Activated CD8-positive, alpha-beta T cell treated with anti-CD3 and anti-CD28 coated beads, Interleukin-2, amount 10 ng/mL, durations not matched to agents 7 days and 5 days (primary cell): ENCODE measurements at places on chromosomes 2 and 18.

- DNase-seq: no peak
These were observed 122.6 kb upstream of the SPRED2 start for GRCh38 chr2:65554765-65555591.

DNA sequence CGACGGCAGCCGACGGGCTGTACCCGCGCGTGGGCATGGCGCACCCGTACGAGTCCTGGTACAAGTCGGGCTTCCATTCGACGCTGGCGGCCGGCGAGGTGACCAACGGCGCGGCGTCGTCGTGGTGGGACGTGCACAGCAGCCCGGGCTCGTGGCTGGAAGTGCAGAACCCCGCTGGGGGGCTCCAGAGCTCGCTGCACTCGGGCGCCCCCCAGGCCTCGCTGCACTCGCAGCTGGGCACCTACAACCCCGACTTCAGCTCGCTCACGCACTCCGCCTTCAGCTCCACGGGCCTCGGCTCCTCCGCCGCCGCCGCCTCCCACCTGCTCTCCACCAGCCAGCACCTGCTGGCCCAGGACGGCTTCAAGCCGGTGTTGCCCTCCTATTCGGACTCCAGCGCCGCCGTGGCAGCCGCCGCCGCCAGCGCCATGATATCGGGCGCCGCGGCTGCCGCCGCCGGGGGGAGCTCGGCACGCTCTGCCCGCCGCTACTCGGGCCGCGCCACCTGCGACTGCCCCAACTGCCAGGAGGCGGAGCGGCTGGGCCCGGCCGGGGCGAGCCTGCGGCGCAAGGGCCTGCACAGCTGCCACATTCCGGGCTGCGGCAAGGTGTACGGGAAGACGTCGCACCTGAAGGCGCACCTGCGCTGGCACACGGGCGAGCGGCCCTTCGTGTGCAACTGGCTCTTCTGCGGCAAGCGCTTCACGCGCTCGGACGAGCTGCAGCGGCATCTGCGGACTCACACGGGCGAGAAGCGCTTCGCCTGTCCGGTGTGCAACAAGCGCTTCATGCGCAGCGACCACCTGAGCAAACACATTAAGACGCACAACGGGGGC is 2.0 kb downstream of the SP9 start:
- no peak for DNase-seq

DNA sequence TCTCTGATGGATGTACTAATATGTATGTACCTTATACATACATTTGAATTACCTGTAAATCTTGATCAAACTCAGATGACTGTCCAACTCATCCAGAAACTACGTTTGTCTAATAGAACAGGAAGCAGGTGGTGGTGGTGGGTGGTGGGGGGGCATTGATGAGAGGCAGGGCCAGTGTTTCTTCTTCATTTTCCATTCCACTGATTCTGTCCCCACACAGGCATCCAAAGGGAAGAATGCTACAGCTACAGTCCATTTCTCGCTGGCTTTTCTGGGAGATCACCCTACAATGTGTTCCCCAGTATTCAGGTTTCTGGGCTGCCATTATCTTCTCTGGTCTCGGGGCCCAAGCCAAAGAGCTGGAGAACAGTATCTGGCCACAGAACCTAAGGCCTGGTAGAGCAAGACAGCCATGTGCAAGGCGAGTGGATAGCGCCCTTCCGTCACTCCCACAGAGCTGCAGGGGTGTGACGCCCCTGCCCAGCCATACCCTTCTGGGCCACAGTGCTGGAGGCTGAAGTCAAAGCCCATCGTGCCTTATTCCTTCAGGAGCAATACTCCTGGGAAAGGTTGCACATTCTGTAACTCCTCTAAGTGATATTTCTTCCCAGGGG is 54.5 kb downstream of the BCL11A start:
- DNase-seq: no peak

- no peak for DNase-seq
These were observed 18.9 kb upstream of the BIN1 start for GRCh38 chr2:127125821-127126220.

GRCh38 chr2:144512891-144513351 is 7.0 kb downstream of the ZEB2 start:
- DNase-seq: no peak

- DNase-seq: no peak
These were observed 141.3 kb upstream of the NOSTRIN start for GRCh38 chr2:168660870-168661862.

DNA sequence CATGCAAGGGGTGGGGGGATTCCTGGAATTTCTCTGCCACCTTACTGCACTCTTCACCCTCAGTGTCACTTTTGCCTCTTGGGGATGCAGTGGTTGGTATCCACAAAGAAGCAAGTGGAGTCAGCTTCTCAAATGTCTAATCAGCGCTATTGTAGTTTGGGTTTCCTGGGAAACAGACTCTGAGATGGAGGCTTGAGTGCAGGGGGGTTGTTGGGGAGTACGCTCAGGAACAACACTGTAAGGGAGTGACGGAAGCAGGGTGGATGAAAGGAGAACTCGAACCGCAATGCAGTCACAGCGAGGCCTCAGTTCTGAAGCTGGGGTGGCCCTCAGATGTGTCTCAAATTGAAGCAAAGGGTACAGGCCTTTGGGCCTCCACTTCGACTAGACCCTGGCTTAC is 73.6 kb upstream of the EPC2 start:
- DNase-seq: no peak

GRCh38 chr18:66143029-66143428 is 392.2 kb downstream of the CDH7 start:
- no peak for DNase-seq

GRCh38 chr2:29650631-29651097 is 270.7 kb downstream of the ALK start:
- DNase-seq: no peak

GRCh38 chr2:15733867-15734673 is 142.4 kb downstream of the DDX1 start:
- no peak for DNase-seq

DNA sequence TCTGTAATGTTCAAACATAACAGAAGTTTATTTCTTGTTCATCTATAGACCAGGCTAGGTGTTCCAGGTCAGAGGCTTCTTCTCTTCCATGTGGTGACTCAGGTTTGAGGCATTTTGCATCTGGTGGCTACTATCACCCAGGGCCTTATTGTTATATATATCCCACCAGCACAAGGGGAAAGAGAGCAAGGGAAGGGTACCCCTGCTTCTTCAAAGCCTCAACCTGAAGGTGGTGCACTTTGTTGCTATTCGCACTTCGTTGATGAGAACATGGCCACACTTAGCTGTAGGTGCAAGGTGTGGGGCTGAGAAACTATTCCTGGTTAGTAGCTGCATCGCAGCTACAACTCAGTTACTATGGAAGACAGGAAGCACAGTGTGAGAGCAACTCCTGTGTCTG is 27.4 kb upstream of the SLC3A1 start:
- DNase-seq: no peak

DNA sequence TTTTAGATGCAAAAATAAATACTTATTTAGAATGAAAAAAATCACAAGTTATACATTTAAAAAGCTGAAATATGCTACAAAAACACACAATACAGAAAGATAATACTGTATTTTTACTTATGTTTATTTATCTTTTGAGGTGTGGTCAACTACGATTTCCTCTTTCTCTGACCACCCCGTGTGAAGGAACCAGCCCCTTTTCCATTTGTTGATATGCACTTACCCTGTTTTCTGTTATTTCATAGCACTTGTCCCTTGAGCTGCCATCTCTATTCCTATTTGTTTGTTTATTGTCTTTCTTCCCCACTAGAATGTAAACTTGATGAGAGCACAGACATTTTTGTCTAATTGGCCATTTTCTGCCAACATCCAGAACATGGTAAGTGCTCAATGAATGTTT is 460.5 kb upstream of the TRIB2 start:
- no peak for DNase-seq

GRCh38 chr2:98480598-98480997 is 35.9 kb downstream of the INPP4A start:
- no peak for DNase-seq

DNA sequence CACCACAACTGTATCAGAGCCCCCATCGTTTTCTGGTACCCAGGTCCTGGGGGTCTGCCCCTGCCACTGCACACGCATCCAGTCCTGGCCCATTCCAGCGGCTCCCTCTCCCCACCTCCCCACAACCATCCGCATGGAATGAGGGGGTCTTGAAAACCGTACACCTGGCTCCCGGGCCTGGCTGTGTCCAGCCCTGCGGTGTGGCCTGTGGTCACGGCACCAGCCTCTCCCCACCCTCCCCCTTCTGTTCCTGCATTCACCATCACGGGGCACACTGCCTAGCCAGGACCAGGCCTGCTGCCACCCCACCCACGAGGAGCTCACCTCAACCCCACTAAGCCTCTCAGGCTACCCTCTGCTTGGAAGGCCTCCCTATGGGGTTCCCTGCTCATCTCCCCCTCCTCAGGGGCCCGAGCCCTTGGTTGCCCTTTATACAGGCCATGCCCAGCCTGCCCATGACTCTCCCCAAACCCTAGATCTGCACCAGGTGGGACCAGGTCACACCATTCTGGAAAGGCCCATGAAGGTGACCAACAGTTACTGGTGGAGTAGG is 11.4 kb downstream of the GPR35 start:
- no peak for DNase-seq

DNA sequence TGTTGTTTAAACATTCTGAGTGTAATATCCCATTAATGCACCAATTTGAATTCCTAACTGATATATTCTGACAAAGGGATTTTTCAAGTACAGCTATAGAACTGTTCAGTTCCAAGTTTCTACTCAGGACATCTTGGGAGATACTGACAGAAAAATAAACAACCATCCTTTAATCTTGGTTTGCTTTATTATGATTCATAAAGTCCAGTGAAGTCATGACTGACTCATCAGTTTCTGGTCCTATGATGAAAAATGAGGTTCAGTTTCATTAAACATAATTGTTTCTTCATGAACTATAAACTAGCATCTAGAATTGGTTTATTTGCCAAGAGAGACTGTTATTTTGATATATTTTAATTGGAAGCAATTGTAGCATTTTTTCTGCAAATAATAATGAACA is 896.2 kb downstream of the CCDC85A start:
- DNase-seq: no peak

DNA sequence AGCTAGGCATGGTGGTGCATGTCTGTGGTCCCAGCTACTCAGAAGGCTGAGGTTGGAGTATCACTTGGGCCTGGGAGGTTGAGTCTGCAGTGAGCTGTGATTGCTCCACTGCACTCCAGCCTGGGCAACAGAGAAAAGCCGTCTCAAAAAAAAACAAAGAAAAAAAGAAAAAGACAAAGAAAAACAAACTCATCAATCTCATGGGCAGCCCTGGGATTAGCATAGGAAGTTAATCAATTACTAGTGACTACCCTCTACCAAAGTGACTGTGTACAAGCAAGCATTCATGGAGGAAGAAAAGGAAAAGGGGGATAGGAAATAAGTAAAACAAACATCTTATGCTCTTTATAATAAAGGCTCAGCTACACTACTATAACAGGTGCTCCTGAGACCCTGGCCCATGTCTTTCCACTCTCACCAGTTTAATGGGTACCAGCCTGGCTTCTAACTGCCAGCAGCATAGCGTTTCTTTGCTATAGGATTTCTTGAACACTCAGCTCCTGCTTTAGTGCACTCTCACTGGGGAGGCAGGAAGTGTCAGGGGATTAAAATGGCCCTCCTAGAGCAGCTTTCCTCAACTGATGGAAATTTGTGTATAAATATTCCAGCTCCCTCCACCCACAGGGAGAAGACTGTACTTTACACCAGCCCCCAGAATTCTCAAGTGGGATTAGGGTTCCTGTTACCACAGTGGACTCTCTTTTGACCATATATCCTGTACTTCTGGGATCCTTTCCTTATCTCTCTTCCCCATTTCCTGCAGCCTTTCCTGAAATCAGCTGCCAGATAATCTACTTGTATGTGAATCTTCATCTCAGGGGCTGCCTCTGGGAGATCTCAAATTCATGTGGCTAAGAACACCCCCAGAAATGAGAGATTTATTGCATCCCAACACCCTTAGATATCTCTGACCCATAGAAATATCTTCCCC is 91.3 kb upstream of the GLS start:
- DNase-seq: no peak

GRCh38 chr2:28717339-28717758 is 34.3 kb upstream of the PPP1CB start:
- DNase-seq: no peak

- no peak for DNase-seq
These were observed 119.6 kb downstream of the QPCT start for GRCh38 chr2:37464067-37464466.

GRCh38 chr2:196742685-196743084 is 56.8 kb downstream of the GTF3C3 start:
- no peak for DNase-seq

GRCh38 chr2:71156573-71156972 is 26.1 kb downstream of the MPHOSPH10 start:
- DNase-seq: no peak

- DNase-seq: peak; percentile 23
These were observed 168.5 kb downstream of the SUCLG1 start for GRCh38 chr2:84290537-84290936.

GRCh38 chr18:69400253-69400975 is at the start of gene DOK6:
TSS of gene DOK6 (plus strand) at chr18:69400888.
- DNase-seq: no peak

GRCh38 chr18:69127873-69128500 is 272.7 kb upstream of the DOK6 start:
- no peak for DNase-seq

DNA sequence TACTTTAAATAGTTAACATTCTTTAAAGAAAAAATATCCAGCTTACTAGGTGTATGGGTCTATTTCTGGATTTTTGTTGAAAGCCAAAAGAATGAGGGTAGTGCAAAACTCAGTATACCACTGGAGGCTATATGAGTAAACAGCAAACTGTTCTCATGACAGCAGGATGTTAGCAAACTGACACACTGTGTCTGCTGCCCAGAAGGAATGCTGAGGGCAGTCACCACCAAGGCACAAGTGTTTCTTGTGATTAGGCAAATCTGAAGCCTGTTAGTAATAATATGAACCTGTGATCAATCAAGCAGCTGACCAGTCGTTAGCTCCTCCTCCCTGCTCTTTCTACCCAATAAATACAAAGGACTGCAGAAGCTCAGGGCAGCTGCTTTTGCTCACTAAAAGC is 50.5 kb upstream of the SULT1C3 start:
- DNase-seq: no peak

DNA sequence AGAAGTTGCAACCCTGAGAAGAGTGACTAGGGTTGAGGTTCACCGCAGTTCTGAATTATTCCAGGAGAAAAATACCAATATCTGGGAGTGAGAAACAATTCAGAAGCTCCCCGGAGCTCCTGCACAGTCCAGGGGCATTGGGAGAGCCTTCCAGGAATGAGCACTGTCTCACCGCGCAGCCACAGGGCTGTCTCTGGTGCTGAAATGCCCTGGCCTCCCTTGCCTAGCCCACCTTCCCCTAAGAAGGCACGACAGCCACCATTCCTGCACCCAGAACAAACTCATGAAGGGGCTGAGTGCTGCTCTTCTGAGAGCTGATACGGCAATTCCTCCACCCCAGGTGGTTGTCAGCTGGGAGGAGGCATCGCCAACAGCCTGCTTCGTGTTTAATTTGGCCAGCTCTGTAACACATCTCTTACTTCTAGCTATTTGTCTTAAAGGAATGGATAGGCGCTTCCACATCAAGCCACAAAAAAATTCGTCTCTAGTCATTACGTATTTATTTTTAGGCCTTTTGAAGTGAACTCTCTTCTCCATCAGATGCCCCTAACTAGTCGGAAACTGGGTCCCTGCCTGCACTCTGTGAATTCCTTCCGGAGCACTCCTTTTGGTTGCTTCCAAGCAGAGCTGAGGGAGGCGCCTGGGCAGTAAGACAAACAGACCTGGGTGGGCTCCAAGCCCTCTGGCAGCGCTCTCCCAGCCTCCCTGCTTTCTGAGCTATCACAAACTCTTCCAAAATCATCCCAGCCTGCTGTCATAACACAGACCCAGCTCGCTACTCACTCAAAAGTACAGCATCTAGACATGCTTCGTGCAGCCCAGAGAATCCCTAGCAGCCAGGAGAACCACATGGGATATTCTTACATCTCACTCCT is 120.5 kb upstream of the CCDC68 start:
- DNase-seq: no peak

- DNase-seq: no peak
These were observed 33.9 kb downstream of the ADCY3 start for GRCh38 chr2:24886126-24886501.
